ENCODE measurements at places on chromosomes 4 and X.

- no peak for DNase-seq
These were observed 67.7 kb downstream of the DCLK2 start for GRCh38 chr4:150145946-150146340.

DNA sequence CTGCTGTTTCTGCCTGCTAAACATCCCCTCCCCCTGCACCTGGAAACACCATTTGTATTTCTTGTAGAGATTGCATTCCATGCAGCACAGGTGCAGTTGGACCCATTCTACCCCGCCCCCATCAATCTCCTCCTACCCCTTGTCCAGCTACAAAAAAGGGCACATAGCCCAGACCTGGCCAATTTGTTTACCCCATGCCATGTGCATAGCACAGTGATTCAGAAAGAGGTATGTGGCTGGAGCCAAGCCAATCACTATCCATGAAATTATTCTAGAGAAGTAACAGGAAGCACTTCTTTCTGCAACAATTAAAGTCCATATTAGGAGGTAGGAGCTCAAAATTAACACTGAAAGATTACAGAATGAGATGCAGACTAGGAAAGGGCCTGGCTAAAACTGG lies 20.2 kb upstream of the TMEM184C start:
- no peak for DNase-seq

DNA sequence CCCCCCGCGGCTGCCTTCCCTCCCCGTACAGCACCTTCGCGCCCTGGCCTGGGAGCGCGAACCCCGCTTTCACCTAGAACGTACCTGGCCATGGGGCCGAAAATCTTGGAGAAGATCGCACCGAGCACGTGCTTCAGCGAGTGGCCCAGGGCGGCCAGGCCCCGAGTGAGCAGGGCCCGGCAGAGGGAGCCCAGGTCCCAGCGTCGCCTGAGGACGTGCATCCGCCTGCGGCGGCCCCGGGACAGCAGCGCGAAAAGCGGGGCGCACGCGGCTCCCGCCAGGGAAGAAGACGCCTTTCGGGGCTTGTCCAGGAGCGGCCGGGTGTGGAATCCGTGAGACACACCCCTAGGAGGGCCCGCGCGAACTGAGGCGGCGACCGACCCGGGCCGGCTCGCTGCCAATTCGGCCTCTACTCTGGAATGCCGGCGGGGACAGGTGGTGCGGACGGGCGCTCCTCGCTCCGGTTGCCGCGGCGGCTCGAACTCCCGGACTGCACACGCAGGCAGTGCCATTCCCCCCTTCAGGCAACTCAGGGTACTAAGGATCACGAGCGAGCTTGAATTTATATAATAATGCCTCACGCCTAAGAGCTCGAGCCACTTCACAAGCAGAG lies at the start of gene HS6ST2:
Gene HS6ST2, minus strand, starts transcription at position 539 of the 613 bp plus-strand sequence.
- DNase-seq, result no peak

GRCh38 chrX:10636337-10636736 lies 16.0 kb upstream of the MID1 start:
- no peak for DNase-seq

GRCh38 chr4:78659264-78659663 lies 107.7 kb downstream of the ANXA3 start:
- no peak for DNase-seq

- no peak for DNase-seq
These were observed 3.7 kb upstream of the STIM2 start for GRCh38 chr4:26856906-26857277.

DNA sequence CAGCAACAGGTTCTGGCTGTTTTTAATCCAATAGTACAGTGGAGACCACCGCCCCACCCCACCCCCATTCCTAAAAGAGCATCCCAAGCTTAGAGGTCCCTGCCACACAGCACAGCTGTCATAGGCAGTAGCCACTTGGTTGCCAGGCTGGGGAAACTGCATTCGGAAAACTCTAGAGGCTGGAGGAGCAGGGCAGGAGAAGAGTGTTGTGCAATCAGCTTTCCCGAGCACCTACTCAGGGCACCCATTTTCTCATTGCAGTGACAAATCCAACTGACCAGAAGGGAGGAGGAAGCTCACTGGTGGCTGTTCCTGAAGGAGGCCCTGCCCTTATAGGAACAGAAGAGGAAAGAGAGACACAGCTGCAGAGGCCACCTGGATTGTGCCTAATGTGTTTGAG lies 1.1 kb downstream of the CXCL1 start:
- no peak for DNase-seq

DNA sequence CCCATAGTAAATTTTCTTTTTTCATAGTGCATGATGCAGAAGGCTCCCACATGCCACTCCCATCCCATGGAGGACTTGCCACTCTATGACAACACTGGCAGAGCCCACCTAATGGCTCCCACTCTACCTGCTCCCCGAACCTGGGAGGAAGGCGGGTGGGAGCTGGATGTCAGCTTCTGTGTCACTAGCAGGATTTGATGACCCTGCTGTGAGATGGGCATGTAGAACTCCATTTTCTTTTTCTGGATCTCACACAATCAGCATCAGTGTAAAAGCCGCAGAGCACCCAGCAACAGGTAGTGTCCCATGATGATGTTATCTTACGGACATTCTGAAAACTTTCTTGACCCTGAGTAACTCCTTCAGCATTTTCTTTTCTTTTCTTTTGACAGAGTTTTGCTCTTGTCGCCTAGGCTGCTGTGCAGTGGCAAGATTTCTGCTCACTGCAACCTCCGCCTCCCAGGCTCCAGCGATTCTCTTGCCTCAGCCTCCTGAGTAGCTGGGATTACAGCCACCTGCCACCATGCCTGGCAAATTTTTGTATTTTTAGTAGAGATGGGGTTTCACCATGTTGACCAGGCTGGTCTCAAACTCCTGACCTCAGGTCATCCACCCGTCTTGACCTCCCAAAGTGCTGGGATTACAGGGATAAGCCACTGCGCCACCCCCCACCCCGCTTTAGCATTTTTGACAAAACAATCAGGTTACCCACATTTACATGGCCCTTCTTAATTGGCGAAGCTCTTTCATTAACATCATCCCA lies 15.0 kb upstream of the ADH1A start:
- DNase-seq, result no peak

GRCh38 chrX:33330798-33331197 lies 119.4 kb upstream of the DMD start:
- no peak for DNase-seq

DNA sequence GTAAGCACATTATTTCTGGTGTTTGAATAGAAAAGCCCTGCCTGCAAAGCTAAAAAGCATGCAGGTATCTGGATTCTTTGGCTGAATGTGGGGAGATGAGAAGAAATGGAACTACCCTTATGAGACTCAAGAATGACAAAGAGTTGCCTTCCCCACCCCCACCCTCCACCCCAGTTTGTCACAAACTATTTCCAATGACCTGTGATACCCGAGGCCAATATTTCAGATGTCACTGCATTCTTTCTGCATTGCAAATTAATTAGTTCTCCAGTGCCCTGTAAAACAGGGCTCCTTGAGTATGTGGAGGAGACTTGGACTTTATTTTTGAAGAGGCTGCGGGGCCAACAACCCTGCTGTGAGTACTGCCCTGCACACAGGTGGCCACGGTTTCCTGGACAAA lies 116.4 kb downstream of the ZNF827 start:
- DNase-seq, result no peak

DNA sequence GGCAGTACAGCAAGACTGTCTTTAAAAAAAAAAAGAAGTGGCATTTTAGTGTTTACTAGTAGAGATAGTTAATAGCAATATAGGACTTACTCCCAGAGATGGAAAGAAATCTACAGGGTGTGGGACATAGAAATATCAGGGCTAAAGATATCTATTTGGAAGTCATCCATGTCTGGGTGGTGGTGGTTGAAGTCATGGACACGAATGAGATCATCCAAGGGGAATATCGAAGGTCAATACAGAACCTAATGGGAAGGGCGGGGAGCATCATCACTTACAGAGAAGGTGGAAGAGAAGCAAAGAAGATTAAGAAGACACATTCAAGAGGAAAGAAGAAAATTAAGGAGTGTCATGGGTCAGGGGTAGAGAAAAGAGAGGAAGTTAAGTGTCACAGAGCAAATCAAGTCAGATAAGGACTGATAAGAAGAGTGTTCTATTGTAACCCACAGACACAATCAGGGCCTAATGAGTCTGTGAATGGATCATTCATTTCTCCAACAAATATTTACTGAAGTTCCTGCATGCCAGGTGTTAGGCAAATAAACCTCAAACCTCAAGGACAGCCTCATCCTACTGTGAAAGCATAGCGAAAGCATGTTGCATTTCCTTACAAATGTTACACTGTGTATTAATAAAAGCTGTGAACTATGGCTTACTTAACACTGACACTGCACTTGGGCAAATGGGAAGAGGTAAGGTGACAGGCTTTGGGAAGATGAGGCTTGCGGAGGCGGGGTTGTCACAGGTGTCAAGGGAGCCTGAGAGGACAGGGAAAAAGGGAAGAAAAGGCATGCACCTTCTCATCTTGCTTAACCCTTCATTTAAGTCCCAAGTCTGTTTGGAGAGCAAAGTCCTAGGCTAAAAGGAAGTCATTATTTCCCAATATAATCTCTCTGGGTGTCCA lies 65.3 kb downstream of the ELOVL6 start:
- no peak for DNase-seq

GRCh38 chr4:187268940-187269339 lies 545.3 kb upstream of the FAT1 start:
- no peak for DNase-seq

DNA sequence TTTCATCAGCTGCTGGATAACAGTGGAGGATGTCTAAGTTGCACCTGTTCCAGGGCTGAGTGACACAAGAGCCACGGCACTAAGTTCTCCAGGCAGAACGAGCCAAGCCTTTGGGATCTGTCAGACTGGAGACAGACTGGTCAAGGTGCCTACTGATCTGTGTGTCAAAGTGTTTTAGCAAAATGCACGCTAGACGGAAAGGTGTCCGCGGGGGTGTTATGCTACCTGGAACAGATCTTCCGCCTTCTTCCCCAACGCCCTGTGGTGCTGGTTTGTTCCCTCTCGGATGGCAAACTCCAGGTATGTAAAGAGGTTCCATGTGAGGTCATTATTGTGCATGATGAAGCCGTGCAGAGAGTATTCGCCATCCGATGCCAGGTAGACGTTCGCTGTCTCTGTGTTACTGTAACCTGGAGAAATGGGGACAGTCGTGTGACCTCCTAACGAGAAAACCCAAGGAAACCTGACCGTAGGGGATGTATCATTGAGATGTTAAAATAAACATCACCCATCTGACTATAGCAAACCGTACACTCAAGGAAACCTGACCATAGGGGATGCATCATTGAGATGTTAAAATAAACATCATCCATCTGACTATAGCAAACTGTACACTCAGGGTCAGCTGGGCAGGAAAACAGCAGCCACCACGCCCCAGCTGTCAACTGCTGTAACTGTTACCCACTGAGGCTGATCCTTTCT lies 29.7 kb upstream of the SLC25A6 start:
- DNase-seq, result no peak

DNA sequence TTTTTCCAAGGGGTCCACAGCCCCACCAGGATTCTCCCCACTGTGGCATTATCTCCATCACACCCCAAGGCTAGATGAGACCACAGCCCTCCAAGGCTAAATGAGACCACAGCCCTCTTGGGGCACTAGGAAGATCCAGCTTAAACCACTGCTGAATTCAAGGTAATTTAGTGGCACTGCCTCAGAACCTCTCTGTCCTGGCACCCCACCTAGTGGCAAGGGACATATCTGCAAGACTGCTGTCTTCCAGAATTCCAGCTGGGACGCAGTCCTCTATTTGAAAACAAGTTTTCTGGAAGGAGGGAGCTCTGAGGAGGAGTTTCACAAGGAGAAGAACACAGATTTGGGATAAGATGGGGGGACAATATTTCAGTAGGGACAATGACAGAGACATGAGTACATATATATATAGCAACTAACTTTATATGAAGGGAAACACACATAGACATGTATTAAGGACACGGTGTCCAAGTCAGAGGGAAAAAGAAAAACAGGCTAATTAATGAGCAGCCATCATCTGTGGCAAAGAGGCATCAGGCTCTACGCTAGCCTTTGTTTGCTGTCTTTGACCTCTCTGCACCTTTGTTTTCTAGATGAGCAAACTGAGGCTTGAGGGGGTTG lies 9.3 kb downstream of the CETN2 start:
- DNase-seq, result no peak

DNA sequence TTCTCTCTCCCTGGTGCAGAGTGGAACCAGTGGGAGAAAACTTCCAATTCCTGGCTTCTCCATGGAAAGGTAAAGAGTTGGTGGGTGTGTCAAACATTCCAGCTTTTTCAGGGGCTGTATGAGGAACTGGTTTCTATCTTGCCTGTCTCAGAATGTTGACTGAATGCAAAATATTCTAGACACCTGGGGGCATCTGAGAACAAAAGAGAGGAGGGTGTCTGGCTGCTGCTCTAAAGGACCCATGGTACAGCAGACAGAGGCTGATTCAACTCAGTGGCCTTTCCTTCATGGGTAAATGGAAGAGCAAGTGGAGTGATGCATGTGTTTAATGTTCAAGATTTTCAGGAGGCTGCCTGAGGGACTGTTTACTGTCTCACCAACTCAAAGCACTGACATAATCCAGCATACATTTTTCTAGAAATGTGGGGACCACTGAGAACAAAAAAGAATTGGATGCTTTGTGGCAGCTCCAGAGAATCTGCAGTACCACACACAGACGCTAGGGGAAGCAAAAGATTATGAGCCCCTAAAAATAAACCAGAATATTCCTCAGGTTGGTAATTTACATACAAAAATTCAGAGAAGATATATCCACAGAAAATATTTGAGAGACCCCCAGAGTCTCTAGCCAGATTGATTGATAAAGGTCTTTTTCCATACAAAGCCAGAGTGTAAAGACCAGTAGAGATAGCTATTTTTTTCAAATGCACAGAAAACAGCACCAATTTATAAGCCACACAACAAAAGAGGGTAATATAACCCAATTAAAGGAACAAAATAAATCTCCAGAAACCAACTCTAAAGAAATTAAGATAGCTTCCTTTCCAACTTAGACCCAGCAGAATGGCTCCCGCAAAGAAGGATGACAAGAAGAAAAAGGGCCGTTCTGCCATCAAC lies 48.0 kb upstream of the STARD8 start:
- no peak for DNase-seq

- DNase-seq, result no peak
These were observed 254.2 kb downstream of the DHX15 start for GRCh38 chr4:24330172-24330571.

DNA sequence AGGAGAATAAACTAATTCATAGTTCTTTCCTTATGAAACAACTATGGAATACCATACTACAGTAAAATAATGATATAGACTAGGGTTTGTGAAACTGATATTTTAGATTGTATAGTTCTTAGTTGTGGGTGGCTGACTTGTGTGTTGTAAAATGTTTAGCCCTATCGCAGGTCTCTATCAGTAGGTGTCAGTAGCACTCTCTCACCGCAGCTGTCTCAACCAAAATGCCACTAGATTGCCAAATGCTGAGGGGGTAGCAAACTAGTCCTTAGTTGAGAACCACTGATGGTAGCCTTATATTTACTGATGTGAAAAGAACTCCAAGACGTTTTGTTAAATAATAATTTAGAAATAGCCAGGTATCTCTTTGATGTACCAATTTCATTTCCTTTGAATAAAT lies 48.1 kb downstream of the RHOXF2B start:
- DNase-seq, result no peak

DNA sequence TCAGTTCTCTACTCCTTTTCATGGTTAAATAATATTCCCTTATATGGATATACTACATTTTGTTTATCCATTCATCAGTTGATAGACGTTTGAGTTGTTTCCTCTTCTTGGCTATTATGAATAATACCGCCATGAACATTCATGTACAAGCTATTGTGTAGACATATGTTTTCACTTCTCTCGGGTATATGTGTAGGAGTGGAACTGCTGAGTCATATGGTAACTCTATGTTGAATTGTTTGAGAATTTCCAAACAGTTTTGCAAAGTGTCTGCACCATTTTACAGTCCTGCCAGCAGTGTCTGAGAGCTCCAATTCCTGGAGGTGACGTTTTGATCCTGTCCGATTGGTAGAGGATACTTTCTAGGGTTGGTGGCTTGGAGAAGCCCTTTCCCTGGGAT lies 23.6 kb downstream of the PLAC1 start:
- DNase-seq, result no peak

Measured in smooth muscle cell of the brain vasculature (primary cell).